A549 (cell line): ENCODE measurements at places on chromosomes 1 and 21.
A peak's percentile ranks its signal among the peaks of the same experiment; 100 is the strongest.

GRCh38 chr1:101026430-101026788, 825 bp upstream of the DPH5 start:
- no peak for DNase-seq

DNA sequence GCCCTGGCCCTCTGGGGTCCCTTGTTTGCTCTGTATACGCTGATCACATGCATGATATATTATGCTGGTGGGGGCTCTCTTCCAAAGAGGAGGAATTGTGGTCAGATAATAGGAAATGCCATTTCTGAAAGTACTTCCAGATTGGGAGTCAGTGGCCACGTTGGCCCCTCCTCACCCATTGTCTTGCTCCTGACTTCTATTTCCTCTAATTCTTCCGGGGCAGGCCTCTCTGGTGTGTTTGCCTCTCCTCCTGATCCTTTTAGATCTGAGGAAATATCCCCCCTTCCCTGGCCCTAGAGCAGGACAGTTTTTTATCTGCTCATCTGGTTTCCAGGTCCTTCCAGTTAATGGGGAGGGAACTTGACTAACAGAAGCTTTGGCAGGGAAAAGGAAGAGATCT, 2.9 kb downstream of the VANGL2 start:
- DNase-seq, result no peak

DNA sequence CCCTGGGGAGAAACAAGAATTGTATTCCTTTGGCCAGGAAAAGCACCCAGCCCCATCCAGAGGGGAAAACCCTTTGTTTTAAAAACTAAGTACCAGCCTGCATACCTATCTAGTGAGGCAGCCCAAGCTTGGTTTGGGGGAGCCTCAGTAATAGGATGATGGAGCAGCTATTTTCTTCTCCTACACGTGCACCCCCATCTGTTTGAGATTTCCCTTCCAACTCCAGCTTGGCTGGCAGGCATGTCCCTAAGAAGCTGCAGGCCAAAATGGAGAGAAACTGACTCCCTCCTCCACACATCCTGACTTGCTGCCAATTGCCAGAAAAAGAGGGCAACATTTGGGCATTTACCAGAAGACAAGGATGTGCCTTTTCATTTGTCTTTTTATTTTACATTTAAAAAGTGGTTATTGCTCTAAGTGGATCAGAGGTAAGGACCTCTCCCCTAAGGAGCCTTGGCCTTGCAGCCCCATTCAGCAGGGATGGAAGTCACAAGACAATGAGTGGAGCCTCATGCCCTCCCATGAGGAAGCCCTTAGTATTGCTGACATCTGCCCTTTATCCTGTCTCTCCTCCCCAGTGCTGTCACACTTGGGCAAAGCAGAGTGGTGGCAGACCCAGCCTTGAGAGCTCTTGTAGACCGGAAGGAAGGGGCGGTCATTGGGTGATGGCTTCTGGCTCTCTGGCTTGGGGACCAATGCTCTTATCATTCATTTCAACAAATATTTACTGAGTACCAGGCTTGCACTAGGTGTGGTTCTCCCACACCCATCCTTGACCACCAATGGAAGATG, 8.6 kb downstream of the FNDC5 start:
- no peak for DNase-seq

DNA sequence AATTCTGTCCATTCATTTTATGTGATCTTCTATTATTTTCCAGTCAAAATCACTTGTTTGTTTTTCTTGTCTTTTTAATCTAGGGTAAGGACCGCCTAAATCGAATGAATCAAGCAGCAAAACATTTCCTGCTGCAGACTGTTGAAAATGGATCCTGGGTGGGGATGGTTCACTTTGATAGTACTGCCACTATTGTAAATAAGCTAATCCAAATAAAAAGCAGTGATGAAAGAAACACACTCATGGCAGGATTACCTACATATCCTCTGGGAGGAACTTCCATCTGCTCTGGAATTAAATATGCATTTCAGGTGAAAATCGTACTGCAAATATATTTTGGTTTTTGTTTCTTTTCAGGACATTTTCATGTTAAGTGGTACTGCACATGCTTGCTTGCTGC, 20.5 kb downstream of the CLCA4 start:
- DNase-seq, result no peak

GRCh38 chr1:109756848-109757521, 6.7 kb downstream of the EPS8L3 start:
- no peak for DNase-seq

- DNase-seq, result no peak
Measured at GRCh38 chr1:185315445-185316071, 1.5 kb downstream of the IVNS1ABP start.

- DNase-seq, result no peak
Measured at GRCh38 chr1:9590945-9591668, 2.4 kb downstream of the TMEM201 start.

GRCh38 chr1:6948861-6949260, 163.6 kb downstream of the CAMTA1 start:
- DNase-seq, result no peak

GRCh38 chr1:224124220-224124619, 10.3 kb downstream of the FBXO28 start:
- DNase-seq, result no peak

- no peak for DNase-seq
Measured at GRCh38 chr1:39711966-39712340, 20.7 kb upstream of the HPCAL4 start.

GRCh38 chr1:8439015-8439702, 121.2 kb downstream of the SLC45A1 start:
- DNase-seq, result no peak

- no peak for DNase-seq
Measured at GRCh38 chr1:90413519-90413918, 303.6 kb downstream of the BARHL2 start.

DNA sequence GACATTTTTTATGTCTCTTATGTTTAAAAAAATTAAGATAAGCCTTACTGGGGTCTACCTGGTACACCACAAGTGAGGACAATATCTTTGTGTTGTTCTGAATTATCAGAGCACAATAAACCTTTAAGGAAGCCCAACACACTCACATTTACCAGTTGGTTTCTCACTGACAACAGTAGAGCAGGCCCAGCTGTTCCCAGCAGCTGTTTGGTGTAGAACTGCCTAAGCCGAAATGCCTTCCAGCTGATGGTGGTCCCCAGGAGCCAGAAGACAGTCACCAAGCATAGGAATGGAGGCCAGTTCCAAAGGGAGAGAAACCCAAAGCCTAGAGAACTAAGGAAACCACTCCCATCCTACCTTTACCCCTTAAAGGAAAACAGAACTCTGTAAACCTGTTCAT, 428.6 kb upstream of the CAMK1G start:
- no peak for DNase-seq

DNA sequence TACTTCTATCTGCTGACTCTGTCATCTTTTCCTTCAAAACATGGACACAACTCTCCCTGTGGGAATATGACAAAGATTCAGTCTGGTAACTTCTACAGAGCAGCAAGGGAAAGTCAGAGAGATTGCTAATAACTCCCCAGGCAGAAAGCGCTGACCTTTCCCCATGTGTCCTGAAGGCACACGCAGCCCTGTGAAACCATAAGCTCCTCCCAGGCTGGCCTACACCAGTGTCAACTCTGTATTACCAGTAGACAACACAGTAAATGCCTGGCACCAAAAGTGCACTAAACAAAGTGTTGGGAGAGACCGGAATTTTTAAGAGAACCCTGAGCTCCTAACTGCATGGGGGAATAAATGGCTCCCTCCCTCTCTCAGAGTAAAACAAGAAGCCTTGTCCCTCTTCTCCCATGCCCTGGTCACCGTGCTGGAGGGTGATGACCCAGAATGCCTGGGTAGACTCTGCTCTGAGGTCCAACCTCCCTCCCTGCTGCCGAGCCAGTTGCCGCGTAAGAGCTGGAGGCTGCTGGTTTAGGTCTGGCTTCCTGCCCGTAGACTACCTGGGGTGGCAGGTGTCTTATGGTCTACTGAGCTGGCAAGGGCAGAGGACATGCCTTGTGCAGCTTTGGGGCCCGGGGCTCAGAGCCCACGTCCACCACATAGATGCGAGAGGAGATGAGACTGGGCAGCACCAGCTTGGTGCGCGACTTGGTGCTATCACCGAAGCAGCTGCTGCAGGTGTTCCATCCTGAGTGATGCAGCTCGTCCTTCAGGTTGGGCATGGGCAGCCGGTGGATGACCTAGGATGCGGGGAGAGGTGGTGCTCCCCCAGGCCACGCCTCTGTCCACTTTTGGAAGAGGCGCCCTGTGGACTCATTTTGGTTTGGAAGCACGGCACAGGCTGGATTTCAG, 3.9 kb downstream of the SELENBP1 start:
- DNase-seq, result no peak

GRCh38 chr1:25184001-25184762, 48.1 kb downstream of the SYF2 start:
- no peak for DNase-seq

- no peak for DNase-seq
Measured at GRCh38 chr1:241964550-241965282, 7.1 kb downstream of the BECN2 start.

DNA sequence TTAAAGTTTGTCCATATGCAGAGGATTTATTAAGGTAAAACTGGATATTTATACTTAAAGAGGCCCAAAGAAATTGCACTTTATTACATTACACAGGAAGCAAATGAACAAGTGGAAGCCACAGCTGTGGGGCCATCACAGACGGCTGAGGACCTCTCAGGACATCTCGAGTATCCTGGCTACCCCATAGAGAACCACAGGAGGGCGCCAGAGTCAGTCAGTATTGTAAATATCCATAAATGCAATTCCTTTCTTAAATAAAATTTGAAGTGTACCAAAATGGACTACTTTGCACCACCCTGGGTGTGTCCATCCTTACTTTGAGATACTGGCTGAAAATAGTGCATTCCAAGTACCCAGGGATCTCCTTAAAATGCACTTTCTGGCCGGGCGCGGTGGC, 257.2 kb downstream of the MRPL39 start:
- no peak for DNase-seq

DNA sequence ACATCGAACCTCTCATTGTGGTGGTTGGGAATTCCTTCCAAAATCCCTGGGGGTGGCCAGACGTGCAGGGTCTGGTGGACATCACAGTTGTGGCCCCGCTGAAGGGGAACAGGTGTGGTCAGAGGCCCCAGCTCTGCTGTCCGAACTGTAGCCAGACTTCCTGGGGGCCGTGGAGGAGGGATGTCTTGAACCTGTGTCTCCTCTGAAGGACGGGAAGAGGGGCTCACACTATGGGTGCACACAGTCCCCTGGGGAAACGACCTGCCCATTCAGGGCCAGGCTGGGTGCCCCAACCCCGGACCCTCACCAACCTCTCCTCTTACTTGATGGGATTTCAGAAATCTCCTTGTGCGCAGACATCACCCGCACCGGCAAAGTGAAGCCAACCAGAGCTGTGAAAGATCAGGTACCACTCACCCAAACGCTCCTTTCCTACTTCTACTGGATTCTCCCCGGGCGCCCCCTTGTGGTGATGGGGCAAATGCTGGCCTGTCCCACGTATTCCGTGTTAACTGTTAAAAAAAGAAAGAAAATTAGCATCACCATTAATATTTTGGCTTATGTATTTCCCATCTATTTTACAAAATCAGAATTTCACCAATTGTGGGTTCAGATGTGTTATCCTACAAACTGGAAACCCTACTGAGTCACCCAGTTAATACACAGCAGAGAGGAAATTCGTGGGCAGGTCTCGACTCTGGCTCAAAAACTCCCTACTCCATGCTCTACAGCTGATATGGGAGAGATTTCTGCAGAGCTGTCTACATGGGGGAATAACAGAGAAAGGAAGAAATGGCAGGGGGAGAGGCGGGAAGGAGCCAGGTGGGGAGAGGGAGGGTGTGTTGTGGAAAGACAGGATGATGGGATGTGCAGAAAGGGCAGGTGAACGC, 28.1 kb downstream of the PADI4 start:
- peak; percentile 56 for DNase-seq

DNA sequence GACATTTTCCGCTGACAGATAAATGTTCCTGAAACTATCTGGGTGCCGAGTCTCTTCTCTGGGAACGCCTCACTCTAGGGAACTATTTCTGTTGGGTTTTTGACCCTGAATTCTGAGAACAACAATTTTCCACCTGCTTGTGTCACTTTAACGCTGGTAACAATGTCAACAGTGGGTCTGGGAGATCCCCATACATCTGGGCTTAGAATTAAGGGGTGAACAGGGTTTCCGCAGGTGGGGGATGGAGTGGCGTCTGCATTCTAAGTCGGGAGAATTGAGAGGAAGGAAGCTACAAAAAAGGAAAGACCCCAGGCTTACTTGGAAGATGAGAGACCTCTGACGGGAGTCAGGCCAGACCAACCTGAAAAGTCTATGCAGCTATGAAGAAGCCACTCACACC, 8.7 kb downstream of the CD247 start:
- no peak for DNase-seq

DNA sequence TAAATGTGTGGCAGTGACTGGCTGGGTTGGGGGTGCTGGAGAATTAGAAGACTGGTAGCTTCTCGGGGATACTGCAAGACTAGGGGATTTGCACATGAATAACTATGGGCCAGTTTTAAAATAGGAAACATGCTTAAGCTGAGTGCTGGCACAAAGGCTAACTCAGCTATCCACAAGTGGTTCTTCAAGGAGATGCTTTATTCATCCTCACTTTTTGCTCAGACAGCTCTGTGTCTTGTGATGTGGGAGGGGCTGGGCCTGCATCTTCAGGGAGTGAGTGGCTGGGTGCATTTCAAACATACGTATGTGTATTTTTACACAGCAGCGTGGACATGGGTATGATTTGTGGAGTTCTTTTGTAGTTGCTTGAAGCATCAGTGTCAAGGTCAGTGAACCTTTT, 2.3 kb downstream of the COQ8A start:
- no peak for DNase-seq

DNA sequence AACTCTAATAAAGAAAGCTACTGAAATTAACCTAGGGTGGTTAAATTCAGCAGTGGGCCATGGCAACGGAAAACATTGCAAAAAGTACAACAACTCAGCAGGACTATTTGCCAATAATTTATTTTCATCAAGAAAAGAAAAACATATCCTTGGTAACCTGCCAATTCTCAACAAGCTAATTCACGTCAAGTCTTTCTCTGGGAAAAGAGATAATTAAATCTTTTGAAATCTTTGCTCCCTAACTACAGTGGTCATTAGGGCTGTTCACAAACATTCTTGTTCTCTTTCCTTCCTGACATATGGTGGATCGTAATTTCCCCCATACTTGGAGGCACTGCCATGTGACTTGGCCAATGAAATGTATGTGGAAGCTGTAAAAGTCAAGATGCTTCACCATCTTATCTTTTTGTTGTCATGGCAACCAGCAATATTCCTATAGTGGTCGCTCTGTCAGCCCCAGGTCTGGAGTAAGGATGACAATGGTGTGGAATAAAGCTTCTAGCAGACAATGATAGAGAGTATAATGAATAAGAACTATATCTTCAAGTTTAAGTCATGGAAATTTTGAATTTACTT, 29.6 kb upstream of the ZNF326 start:
- DNase-seq, result no peak

- DNase-seq, result no peak
Measured at GRCh38 chr1:183278739-183279591, 92.9 kb downstream of the LAMC2 start.
